ENCODE measurements at places on chromosomes 2 and 18.
A peak's percentile ranks its signal among the peaks of the same experiment; 100 is the strongest.

GRCh38 chr2:163735685-163736432, at the start of gene FIGN:
Gene FIGN, minus strand, starts transcription at chr2:163736008. Its CDS starts 1,081 bp downstream, at chr2:163734927.
- DNase-seq: peak; percentile 61

DNA sequence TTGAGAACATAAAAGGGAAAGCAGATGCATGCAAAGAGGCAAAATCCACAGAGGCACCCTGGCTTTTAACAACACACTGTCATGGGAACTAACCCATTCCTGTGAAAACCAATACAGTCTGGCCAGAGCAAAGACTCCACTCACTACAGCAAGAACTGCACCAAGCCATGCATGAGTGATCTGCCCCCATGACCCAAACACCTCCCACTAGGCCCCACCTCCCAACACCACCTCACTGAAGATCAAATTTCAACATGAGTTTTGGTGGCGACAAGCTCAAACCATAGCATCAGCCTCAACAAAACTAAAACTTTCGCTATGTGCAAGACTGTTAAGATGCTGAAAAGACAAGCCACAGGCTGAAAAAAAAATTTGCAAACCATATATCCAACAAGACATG, 162.8 kb downstream of the SMAD2 start:
- DNase-seq: no peak

DNA sequence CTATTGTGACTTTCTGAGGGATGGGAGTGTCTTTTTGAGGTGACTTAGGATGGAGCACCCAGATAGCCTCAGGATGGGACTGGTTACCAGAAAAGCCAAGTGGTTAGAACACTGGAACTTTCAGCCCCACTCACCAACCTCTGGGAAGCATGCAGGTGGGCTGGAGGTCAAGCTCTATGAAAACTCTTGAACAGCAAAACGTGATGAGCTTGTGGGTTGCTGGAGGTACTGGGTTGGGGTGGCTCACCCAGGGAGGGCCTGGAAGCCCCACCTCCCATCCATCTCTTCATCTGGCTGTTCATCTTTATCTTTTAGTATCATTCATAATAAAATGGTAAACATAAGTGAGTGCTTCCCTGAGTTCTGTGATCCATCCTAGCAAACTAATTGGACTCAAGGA, 216.4 kb downstream of the SPP2 start:
- DNase-seq: no peak

DNA sequence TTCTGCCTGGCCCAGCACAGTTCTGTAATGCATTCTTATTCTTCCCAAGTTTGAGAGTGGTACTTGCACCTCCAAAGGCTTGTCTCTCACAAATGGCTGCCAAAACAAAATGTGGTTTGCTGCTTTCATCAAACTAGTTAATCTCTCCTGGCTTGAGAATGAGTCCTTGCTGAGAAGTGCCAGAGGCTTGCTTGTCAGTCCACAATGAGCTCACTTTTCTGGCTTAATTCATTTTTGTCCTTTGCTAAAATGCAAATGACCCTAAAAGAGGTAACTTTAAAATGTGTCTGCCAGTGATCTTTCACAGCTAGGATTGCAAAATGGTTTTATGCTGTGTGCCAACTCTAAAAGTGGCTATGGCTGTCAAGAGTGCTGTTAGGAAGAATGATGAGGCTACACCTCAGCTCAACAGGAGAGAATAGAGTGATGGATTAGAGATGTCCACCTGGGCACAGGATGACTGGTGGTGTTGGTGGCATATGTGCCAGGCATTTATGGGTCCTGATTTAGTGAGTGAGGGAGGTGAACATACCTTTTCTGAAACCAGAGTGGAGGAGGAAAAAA, 291.2 kb upstream of the HNMT start:
- DNase-seq: no peak

DNA sequence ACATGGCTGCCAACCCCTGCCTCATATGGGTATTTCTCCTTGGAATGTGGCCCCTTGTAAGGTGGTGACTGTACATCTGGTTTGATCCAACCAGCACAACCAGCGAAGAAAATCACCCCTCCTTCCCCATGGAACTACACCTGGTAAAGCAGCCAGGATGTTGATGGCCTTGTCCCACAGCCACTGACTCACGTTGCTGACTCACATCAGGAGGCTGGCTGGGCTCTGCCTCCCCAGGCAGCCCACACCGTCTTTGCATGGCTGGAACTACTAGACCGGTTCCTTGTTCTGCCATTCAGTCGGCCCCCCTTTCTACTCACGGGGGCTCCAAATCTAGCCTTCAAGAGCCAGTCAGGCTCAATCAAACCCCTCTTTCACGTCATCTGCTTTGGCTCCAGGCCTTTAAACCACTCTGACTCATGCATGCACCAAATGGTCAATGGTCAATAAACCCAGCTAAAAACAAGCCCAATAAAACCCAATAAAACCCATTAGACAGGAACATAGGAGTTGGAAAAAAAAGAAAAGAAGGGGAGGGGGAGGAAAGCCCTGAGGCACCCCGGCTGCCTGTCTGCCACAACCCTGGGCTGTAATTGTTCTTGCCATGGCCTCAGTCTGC, 114.8 kb downstream of the PLB1 start:
- no peak for DNase-seq

- DNase-seq: no peak
These were observed 85.1 kb upstream of the ATL2 start for GRCh38 chr2:38462121-38462661.

DNA sequence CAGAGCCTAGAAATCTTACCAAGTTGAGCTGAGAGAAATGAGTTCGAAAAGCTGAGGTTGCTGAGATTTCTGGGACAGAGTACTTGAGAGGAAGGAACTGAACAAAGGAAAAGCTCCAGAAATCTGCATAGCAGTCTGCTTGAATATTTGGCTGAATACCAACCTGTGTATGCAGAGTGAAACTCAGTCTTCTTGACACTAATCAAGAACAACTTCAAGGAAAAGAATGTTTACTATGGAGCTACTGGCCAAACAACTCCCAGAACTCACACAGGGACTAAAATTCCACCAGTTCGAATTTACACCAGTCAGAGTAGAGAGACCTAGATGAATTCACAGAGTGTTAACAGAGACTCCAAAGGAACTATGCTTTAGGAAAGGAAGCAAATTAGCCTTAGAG, 66.5 kb downstream of the USP37 start:
- DNase-seq: no peak

- no peak for DNase-seq
These were observed 78.9 kb downstream of the CPS1 start for GRCh38 chr2:210635257-210635656.

GRCh38 chr2:193502363-193503035, 1307.8 kb upstream of the TMEFF2 start:
- no peak for DNase-seq

- no peak for DNase-seq
These were observed 420.2 kb upstream of the MEX3C start for GRCh38 chr18:51617572-51618260.

DNA sequence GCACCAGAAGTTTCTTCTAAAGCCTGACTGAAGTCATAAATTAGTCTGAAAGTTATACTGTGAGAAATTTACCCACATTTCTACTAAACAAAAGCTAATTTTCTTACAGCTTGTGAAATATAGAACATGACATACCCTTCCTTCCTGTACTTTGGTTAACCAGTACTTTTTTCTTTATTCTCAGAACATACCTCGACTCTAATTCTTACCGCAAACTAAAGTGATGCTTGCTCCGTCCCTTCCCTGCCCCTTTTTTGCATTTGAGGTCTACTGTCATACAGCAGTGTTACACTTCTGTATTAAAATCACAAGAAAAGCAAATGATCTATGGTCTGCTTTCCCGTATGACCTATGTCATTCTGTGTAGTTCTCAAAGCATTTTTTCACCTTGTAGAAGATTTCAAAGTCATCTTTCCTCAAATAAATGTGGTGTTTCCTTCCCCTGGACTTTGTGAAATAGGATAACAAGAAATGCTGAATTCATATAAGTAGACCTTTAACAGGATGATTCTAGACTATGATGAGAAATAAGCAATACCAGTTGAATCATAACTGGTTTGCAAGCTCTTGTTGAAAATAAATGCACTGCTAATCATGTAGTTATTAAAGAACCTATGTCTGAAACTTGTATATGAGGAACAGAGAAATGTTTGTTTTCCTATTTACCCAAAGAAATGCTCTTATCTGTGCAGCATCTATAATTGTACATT, 30.4 kb downstream of the CYTIP start:
- DNase-seq: no peak

GRCh38 chr2:9250091-9250490, 43.5 kb downstream of the ASAP2 start:
- no peak for DNase-seq

DNA sequence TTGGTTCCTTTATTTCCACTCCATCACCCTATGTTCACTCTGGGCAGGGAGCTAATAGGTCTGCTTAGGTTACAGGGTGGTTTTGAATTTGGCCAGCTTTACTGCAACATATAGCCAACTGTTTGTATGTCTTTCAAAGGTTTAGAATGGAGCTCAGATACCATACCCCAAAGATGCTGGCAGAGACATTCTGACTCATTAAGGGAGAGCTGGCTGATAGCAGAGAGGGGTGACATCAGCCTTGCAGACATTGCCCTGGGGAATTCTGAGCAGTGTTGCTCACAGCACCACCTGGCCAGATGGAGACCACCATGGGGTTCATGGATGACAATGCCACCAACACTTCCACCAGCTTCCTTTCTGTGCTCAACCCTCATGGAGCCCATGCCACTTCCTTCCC, 2.1 kb downstream of the PROKR1 start:
- DNase-seq: no peak

DNA sequence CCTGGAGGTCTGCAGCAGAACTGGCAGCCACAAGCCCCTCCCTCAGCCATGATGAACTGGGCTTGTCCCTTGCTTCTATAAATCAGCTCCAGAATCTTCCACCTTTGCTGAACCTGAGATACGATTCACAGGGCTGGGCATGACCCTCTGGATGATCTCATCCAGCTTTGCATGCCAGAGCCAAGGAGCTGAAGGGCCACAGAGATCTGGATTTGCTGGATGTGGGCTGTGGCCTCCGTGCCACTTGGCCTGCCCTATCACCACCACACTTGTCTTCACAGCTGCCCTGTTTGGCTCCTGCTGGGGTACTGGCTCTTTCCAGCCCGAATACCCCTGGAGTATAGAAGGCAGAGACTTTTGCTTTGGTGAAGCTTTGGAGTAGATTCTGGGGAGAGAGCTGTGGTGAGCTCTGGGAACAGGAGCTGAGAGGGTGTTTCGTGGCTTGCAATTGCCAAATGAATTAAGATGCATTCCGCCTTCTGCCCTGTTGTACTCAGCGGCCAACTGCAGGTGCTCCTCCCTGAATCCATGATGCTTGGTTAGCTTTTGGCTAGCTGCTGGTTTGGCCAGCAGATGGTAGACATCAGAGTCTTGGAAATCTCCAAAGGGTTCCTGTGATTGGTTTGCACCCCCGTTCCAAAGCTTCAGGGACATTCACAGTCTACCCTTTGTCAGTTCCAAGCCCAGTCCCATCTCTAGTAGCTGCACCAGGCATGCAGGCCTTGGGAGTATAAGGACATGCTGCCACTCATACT, 30.9 kb upstream of the GIGYF2 start:
- no peak for DNase-seq

DNA sequence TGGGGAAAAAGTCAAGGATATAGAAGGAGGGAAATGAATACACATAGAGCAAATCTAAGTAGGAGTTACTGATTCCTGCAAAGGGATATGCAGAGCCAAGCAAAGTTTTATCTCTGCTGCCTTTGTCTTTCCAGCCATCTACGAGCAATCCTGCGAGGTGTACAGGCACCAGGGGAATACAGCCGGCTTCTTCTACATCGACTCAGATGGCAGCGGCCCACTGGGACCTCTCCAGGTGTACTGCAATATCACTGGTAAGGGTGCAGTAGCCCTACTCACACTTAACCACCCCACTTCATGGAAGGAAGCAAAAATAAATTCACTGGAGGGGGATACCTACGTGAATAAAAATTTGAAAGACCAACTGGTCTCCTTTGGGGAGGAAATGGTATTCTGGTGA, 584.6 kb downstream of the CNTNAP5 start:
- DNase-seq: no peak

- no peak for DNase-seq
These were observed 289.2 kb downstream of the ZNF521 start for GRCh38 chr18:25062720-25063119.

DNA sequence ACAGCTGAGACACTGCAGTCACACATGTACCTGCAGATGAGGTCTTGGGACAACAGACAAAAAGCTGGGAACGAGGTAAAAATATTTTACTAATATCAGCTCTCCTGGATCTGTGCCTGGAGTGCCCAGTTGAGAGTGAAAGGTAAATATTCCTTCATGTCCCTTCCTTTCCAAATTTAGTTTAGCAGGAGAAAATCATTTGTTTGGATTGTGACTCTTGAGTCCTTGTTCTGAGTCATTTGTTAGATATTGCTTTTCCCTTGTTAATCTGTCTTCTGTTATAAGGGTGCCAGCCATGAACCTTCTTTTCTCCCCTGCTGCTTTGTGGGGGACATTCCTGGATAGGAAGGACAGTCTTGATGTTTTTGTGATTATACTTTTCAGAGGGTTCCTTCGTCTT, 329.2 kb downstream of the DSC3 start:
- no peak for DNase-seq

DNA sequence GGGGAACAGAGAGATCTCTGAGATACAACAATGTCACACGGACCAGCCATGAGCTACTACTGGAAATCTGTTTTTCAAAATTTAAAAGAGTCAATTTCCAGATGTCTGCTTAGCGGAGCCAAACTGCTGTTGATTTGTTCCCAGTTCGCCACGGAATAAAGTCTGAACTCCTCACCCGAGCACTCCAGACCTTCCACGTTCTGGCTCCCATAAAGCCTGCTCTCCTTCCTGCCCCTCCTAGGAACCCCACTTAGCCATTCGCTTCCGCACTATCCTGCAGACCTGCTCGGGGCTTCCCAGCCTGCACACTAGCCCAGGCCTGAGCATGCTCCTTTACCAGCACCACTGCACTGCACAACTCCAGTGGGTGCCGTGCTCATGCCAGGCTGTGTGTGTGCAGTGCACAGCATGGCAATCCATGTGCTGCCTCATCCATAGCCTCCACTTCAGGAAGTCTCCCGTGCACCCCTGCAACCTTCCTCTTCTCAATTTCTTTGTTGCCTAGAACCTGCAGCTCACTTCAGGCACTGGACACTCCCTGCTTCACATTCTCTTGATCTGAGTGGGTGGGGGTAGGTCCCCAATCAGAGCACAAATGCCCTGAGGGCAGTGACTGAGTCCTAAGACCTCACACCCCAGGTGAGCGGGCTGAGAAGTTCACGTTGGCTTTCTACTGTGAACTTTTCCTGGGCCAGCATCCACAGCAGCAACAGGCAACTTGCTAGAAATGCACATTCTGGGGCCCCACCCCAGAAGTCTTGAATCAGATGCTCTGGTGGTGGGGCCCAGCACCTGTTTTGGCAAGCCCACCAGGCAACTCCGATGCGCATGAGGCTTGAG, 53.7 kb downstream of the ZBTB7C start:
- no peak for DNase-seq

DNA sequence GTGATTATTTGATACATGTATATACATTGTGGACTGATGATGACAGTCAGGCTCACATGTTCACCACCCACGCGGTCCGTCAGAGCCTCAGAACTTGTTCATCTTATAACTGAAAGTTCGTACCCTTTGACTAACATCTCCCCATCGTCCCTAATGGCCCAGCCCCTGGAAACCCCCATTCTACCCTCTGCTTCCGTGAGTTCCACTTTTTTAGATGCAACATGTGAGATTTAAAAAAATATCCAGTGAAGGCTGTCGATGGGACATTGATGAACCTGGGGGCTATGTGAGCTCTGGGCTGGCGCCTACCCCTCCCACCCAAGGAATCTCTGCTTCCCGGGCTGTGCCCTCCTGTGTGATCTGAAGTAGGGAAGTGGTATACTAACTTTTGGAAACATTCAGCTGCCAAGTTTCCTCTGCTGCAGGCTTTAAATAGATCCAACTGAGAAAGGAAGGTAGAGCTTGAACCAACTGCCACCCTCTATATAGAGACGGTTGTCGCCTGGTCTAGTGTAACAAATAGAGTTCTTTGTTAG, 163.8 kb downstream of the FAM210A start:
- no peak for DNase-seq
